ENCODE measurements at places on chromosomes 6 and 20.

GRCh38 chr6:5584078-5584482 is 322.8 kb downstream of the FARS2 start:
- DNase-seq, result no peak

DNA sequence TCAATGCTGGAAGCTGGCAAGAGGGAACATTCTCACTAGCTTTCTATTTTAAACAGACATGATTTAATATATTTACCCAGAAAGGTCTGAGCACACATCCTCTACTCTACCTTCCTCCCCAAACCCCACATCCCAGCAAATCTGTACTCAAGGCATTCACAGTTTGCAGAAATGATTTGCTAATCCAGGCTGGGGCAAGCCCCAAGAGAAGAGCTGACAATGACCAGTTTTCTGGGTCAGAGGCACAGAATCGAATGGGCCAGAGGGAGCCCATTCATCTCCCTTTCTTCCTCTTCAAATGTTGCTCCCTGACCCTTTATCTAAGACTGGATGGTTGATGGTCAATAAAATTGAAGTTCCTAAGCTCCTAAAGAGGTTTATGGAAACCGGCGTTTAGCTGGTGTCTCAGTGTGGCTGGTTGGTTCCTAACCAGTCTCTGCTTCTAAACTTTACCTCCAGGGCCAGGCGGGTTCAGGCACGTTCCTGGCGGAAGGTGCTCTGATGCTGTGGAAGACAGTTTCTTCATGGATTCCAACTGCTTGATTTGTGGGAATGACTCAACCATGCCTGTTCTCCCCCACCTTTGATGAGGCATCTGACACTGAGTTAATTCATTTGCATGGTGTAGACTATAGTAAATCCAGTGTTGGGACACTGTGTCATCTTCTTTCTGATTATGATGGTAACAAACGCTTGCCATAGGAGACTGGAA is 96.4 kb upstream of the IYD start:
- no peak for DNase-seq

DNA sequence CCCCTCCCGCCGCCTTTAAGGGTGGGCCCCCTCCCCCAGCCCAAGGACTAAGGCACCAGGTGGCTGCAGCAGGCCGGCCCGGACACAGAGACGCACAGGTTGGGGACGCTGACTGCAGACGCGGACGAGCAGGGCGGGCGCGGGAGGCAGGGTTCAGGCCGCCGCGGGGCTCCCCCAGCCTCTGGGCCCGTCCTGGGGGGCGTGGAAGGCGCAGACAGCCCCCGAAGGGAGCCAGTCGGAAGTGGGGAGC is 9.3 kb downstream of the DUSP15 start:
- DNase-seq, result no peak

DNA sequence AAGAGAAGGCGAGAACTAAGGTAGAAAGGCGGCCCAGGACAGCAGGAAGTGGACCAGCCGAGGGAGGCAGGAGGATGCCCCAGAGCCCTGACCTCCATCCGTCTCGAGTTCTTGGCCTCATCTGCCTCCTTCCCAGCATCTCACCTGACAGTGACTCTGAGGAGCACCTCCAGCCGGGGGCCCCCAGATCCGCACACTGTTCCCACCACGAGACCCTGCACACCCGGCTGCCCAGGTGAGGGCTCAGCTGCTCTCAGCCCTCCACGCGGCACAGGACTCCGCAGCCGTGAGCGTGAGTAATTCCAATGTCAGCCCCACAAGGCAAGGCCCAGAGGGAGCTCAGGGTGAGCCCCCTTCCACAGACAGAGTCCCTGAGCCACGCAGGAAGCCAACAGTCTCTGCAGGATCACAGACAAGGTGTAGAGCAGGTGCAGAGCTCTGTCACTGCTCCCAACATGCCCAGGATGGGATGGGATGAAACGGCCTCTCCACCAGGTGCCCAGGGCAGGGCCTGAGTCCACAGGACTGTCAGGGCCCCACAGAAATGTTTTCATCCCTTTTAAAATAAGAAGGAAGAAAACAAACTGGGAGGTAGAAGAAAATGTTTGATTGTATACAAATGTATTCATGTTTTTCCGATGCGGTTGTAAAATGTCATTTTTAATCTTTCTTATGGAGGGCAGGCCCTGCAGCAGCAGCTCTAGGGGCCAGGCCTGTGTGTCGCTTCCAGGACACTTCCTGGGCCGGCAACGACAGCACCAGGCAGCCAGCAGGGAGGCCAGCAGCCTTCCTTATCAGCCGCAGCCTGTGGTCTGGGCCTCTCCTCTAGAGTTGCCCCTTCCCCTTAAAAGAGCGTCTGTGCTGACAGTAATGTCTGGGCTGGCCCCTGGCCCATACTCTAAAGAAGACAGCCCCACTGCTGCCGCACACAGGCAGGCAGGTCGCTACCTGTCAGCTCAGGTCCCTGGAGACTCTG is 66.9 kb downstream of the DLL1 start:
- no peak for DNase-seq

DNA sequence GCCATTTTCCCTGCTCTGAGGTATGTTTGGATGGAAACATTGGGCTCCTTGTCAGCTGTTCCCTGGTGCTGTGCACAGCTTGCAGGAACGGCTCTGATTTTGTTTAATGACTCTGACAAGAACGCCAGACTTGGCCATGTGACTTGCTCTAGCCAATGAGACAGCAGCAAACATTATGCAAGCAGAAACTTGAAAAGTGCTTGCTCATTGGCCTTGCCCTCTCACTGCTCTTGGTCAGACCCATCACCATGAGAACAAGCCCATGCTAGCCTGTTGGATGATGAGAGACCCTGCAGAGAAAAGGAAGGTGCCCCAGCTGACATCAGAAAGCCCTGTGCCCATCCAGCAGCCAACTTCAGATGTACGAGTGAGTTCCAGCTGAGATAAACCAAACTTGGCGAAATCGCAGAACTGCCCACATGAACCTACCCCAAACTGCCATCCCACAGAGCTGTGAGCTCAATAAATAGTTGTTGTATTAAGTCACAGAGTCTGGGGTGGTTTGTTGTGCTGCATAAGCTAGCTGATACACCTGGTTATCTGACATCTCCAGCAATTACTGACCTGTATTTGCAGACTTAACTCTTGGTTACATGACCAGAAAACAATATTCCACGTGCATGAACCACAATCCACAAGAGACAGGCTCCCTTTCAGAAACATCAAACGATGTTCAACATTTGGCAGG is 96.9 kb downstream of the JPH2 start:
- DNase-seq, result no peak

- no peak for DNase-seq
Observed at GRCh38 chr6:148221196-148221979, 121.2 kb upstream of the SASH1 start.

DNA sequence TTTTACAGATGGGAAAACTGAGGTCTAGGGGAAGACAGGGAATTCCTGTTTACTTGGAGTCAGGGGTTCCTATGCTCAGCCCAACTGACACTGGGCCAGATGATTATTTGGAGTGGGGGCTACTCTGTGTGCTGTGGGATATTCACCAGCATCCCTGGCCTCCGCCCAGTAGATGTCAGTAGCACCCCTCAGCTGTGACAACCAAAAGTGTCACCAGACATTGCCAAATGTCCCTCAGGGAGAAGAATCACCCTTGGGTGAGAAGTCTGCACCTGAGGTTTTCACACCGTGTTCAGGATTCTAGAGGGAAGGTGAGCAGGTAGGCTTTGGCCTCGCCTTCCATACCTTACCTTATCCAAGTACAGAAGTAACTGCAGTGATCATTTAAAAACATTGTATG is 27.6 kb downstream of the CDH26 start:
- no peak for DNase-seq

DNA sequence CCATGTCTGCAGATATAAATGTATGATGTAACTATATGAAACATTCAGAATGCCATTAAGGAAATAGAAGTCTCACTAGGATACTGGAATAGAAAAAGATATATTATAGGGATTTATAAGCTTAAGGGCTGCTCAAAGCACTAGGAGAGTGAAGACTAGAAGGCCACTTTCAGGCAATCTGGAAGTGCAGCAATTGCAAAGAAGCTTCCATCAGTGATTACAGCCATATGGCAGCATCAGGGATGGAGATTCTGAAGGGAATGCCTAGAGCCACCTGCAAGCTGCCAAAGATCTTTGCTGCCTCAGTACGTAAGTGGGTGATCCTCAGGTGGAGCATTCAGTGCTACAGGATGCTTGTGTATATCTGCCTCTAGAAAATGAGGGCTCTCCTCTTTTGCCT is 796.2 kb upstream of the EPHA7 start:
- no peak for DNase-seq

DNA sequence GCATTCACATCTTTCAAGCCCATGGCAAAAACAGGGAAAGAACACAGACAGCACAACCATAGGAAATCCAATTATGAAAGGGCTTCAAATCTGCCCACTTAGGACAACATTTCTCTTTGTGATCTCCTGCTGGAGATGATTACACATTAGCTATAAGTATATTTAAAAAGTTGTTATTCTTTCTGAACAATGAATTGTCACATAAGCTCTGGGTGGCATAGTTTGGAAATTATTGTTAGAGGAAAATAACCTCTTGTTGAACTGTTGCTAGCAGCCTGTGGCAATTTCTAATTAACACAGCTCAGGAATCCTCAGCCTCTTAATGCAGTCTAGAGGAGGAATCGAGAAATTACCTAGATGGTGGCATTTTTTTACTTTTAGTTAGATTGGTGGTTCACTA is 54.9 kb downstream of the BCAS1 start:
- DNase-seq, result no peak

- DNase-seq, result no peak
Observed at GRCh38 chr6:69835414-69836179, 30.8 kb upstream of the COL19A1 start.

DNA sequence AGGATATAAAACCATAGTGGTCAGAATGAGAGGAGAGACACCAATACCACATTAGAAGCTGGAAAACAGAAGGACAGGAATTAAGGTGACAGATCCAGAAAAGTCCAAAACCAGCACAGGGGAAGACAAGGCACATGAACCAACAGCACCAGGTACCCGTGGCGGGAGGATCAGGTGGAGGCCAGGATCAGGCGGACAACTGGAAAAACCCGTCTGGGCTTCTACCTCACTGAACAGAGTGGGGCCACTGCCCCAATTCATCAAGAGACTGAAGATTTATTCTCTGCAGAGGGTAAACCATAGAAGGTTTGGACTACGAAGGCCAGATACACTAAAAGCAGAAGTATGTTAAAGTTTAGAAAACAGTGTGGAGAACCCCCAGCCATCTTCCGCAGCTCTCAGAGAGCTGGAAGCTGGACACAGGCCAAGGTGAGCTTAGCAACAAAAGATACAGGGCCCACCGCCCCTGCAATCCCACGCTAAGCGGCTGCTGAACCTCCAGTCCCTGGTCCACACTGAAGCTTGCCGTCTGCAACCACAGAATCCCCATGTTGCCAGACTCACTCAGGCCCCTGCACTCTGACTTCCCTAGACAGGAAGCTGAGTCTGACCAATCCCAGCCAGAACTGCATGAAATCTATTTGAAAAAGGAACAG is 29.9 kb downstream of the ABHD12 start:
- DNase-seq, result no peak

- no peak for DNase-seq
Observed at GRCh38 chr20:22601361-22602141, 17.2 kb upstream of the FOXA2 start.

DNA sequence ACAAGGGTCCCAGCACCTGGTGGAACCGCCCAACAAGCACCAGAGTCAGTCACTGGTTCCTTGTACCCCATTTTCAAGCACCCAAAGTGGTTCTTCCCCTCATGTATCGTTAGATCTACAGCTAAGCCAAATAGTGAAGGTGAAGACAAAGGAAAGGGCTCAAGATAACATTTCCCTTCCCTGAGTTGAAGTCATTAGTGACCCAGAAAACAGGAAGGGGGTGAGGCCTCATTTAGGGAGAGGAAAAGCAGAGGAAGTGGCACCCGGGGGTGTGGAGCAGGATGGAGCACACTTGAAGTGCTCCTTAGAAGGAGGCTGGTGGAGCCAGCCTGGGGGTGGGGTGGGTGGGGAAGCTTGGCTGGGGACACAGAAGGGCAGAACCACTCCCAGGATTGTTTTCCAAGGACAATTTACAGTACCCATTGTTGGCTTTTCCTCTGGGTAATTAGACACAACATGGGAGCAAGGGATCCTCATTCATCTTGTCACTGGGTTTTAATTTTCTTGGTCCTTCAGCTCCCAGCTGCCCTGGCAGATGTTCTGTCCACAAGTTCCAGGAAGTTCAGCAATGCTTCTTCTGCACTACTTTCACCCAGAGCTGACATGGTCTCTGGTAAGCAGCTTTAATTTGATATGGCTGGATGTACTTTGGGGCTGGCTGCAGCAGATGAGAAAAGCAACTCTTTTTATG is 73.3 kb upstream of the CD93 start:
- DNase-seq, result no peak

DNA sequence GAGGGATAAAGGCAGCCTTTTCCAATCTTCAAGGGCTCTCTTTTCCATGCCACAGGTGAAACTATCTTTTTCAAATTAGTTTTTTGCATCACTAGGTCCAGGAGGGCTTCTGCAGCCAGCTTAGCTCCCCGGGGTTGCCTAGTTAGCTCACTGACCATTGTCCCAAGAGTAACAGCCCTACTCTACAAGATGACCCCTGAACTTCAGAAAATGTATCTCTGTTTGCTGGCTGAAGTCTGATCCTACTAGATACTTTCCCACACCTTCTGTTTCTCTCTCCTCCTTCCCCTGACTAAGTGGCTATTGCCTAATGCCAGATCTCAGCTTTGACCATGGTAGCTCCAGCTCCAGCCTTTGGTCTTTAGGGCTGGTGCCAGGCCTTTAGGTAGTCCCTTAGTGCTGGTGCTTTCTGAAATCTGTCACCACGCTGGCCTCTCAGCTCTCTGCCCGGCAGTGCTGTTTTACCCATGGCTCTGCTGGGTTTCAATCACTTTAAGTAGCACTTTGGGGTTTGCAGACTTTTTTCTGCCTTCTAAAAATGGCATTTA is 255.1 kb downstream of the RNGTT start:
- no peak for DNase-seq

DNA sequence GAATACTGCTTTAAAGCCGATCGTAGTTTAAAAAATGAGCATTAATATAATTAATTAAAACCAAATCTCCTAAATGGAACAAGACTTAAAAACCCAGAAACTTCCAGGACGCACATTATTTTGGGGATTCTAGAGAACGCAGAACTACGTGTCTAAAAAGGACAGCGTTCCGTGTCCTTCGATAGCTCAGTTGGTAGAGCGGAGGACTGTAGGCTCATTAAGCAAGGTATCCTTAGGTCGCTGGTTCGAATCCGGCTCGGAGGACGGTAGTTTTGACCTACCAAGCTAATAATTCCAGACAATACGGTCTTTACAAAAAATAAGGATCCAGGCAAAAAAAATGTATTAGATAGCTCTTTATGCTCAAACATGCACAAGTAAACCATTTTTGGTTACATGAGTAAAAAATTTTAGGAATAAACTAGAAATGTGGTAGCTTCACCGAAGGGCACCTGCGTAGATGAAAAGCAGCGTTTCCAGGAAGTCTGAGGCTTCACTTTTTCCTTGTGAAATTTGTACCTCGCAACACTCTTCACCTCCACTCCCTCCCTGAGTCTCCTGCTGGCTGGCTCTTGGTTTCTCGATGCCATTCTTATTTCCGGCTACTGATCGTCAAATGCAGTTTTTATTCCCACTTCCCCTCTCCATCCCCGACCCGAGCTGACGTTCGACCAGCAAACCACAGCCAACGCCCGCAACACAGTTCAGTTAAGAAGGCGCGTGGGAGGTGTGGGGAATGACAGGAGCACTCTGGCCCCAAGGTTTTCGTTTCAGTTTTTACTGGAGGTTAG is 19.6 kb upstream of the ABT1 start:
- no peak for DNase-seq

Measured in stimulated activated CD8-positive, alpha-beta memory T cell treated with anti-CD3 and anti-CD28 coated beads, Interleukin-15, amount 100 ng/mL, for 24 hours (primary cell).